ENCODE measurements at places on chromosomes 4 and X. TPM values are rescaled to one million over a fixed set of nuclear protein-coding genes. Genes with fewer than 3 reads are reported as not detected.

The TEX13B gene
- not detected for total RNA-seq

The HPGD gene
- total RNA-seq, result 10.4 TPM

The ATP6AP2 gene
- total RNA-seq, result 78.7 TPM

The GAGE12C gene
- total RNA-seq, result not detected

The VCX3B gene
- total RNA-seq, result not detected

The ASB12 gene
- total RNA-seq, result not detected

The EFHC2 gene
- 3.0 TPM for total RNA-seq

The GAGE2A gene
- not detected for total RNA-seq

The NPFFR2 gene
- total RNA-seq, result not detected

DNA sequence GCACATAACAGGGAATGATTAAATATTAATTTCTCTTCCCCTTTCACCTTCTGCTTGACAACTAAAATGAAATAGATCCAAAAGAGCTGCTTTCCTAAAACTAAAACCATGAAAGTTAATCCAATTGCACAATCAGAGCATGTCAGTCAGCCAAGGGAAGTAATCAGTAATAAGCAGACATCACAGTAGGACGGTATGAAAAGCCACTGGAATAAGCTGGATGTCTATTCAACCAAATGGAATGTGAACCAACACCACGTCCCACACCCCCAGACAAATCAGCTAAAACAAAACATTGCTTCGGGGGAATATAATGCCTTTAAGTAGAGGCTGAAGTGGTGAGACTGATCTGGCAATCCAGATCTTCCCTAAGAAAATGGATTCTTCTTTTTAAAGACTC lies 859.4 kb upstream of the FTHL17 start:
- DNase-seq, result no peak

- no peak for DNase-seq
Observed at GRCh38 chr4:3388471-3389232, 53.1 kb upstream of the HGFAC start.

- DNase-seq, result no peak
Observed at GRCh38 chr4:76260571-76260970, 9.1 kb downstream of the FAM47E start.

GRCh38 chr4:69470561-69470960 lies 25.1 kb downstream of the UGT2B4 start:
- DNase-seq, result no peak

- DNase-seq, result no peak
Observed at GRCh38 chr4:78665216-78665770, 110.9 kb upstream of the BMP2K start.

DNA sequence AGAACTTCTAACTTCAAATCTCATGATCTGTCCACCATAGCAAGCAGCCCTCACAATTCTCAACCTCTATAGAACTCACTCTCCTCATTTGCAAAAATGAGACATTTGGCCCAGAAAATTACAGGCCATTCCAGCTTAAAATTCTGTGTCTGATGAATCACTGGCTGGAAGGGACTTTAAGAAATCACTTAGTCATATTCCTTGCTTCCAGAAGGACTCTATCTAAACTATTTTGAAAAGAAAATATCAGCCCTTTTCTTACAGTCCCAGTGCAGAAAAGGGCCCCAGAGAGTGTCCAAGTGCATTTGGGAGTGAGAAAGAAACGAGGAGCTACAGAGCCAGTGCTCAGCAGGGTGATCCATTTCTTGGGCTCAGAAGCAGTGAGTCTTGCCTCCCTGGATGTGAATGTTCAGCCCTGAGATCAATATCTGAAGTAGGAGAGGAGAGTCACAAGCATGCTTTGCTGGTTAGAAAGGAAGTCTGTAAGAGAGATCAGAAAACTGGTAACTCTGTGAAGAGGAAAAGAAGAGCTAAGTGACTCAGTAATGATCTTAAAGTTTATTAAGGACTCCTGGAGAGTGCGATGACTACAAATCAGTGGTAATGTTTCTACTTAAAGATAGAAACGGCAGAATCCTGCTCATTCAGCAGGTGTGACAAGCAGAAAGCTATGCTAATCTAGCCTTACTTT lies 139.8 kb downstream of the PALLD start:
- no peak for DNase-seq

DNA sequence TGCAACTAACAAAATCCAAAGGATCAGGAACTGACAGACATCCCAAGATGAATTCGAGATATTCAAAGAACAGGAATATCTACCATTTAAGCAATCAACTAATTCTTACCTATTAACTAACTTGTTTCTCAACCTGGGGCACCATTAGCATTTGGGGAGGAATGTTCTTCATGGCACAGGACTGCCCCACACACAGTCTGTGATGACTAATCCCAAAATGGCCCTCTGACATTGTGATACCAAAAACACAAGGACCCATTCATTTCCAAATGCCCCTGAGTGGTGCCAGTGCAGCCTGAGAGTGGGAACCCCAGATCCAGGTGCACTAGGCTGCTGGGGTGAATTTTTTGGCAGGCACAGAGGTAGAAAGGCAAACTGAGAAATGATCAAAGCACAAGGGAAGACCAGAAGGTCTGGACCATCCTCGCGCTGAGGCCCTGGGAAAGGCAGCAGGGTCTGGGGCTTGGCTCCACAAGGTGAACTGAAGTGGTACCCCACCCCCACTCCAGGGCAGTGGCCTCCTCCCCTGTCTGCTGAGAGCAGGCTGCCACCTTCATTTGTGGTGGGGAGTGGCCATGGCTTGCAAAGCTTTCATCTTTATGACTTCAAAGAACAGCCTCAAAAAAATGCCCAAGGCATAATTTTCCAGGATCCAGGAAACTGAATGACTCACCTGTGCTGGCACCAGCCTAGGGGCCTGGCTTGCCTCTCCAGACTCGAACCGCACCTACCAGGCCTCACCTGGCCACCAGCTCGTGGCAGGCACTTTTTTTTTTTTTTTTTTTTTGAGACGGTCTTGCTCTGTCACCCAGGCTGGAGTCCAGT lies 122.4 kb downstream of the BCOR start:
- DNase-seq, result no peak

DNA sequence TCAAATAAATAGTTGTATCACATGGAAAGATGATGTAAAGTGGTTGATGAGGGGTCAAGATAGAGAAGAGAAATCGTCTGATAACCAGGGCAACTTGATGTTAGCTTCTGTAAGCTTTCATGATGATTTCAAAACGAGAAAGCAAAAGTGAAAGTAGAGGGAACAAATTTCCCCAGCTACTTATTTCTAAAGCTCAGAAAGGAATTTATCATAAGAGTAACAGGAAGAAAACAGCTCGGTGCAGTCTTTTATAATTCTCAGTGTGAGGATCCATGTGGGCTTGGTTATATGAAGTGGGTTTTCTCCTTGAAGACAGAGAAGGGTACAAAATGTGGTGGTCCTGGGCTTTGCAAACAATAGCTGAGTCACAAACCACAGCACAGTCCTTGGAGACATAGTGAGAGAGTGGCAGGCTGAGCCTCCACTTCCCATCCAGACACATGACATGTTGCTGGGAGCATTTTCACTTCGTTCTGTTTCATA lies 32.1 kb upstream of the GLRA2 start:
- no peak for DNase-seq

GRCh38 chr4:98166025-98166730 lies 22.9 kb upstream of the STPG2 start:
- DNase-seq, result no peak

GRCh38 chrX:154530286-154530685 lies 14.3 kb upstream of the FAM3A start:
- no peak for DNase-seq

- DNase-seq, result no peak
Observed at GRCh38 chrX:79035421-79035820, 90.2 kb downstream of the P2RY10 start.

GRCh38 chr4:128654465-128654864 lies 155.0 kb upstream of the JADE1 start:
- DNase-seq, result no peak

- no peak for DNase-seq
Observed at GRCh38 chr4:33340168-33340567, 2620.0 kb downstream of the PCDH7 start.

DNA sequence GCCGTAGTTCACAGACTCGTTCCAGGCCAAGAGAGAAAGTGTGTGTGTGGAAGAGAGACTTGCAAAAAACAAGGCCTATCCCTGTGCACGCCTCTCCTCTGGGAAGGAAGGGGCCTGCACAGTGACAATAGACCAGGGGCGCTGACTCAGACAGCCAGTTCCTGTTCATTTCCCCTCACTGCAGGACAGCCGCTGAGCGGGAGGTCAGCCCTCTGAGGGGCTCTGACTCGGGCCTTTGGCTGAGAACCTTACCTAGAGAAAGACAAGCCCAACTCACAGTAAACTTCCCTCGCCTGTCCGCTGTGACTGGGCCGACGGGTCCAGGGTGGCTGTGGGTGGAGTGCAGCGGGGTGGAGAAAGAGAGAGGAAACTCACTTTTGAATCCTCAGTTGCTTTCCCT lies 52.1 kb downstream of the RTL5 start:
- DNase-seq, result no peak

DNA sequence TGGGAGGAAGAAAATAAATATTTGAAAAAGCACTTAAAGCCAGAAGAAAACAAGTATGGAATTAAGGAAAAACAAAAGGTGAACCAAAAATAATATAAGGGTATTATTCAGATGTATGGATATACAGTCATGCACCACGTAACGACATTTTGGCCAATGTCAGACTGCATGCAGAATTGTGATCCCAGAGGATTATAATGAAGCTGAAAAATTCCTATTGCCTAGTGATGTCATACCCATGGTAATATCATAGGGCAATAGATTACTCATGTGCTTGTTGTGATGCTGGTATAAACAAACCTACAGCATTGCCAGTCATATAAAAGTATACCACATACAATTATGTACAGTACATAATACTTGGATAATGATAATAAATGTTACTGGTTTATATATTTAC lies 20.9 kb downstream of the GLRA3 start:
- DNase-seq, result no peak

- DNase-seq, result no peak
Observed at GRCh38 chrX:52352551-52352950, 16.3 kb upstream of the XAGE2 start.

DNA sequence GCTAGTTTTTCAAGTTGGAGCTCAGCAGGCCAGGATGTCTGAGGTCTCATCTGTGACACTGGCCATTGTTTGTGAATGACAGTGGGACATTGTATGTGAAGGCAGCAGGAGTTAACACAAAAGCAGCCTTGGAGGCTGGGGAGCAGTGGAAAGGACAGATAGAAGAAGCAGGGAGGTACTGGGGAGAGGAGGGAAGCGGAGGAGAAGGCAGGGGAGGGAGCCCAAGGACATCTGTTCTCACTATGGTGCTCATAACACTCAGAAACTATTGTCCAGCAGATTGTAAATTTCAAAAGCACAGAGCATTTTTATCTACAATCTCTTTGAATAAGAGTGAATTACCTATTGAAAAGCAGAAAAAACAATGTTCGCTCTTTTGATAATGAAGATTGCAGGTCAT lies 253.6 kb upstream of the DIPK2B start:
- no peak for DNase-seq

- DNase-seq, result no peak
Observed at GRCh38 chrX:45843518-45843917, 642.8 kb upstream of the DIPK2B start.

GRCh38 chrX:42531441-42531840 lies 246.5 kb downstream of the PPP1R2C start:
- DNase-seq, result no peak

- no peak for DNase-seq
Observed at GRCh38 chr4:140497405-140497746, 717 bp downstream of the MGAT4D start.

Measured in CD4-positive, alpha-beta T cell (primary cell).